SK-N-SH treated with all-trans-retinoic acid at 6 μM for 48 hours (cell line): ENCODE measurements at places on chromosomes 2 and 18.

DNA sequence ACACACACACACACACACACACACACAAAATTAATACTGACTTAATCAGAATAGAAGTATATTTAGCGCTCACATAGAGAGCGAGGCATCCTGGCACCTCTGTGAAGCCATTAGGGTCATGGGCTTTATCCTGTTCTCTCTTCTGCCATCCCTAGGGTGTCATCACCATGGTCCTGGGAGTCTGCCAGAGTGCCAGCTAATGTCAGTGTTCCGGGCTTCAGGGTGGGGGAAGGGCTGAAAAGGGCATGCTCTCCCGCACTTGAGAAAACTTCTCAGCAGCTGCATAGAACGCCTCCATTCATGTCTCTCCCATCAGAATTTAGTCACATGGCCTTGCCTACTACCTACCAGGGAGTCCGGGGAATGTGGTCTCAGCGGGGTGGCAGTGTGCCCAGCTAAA lies 19.7 kb upstream of the DYNC2LI1 start:
- no peak for ATAC-seq

- ATAC-seq, result no peak
Measured at GRCh38 chr18:21441670-21442069, 158.8 kb downstream of the ESCO1 start.

DNA sequence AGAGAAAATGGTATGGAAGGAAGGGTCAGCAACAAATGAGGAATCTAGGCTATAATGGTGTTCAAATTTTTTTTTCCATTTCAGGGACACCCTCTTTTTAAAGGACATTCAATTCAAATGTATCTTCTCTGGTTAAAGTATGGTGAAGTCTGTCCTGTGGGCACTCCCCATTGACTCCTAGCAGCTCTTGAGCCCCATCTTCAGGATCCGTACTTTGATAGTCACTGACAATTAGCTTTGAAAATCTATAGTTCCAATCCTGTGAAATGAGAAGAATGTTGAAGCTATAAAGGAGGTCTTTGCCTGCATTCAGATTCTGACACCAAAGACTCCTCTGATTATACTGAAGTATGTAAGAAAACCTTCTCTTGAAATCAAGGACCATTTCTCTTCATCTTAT lies 43.3 kb downstream of the KCNH7 start:
- ATAC-seq, result no peak

GRCh38 chr18:48667276-48668254 lies 128.7 kb downstream of the CTIF start:
- ATAC-seq, result peak; percentile 67

DNA sequence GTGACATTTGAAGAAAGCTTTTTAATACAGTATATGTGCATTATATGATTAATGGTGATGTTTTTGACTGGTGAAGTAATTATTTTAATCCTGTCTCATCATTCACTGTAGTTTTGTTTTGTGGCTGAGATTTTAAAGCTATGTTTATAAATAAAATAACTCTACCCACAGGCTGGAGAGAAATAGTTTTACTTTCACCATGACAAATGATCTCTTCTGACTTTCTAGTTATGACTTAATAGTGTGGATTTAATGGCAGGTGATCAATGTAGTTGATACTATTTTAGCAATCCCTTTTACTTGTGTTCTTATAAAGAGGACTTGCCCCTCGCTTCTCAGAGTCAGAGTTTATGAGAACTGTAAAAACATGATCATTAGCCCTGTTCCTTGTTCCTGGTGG lies 289.5 kb upstream of the SIX3 start:
- no peak for ATAC-seq

DNA sequence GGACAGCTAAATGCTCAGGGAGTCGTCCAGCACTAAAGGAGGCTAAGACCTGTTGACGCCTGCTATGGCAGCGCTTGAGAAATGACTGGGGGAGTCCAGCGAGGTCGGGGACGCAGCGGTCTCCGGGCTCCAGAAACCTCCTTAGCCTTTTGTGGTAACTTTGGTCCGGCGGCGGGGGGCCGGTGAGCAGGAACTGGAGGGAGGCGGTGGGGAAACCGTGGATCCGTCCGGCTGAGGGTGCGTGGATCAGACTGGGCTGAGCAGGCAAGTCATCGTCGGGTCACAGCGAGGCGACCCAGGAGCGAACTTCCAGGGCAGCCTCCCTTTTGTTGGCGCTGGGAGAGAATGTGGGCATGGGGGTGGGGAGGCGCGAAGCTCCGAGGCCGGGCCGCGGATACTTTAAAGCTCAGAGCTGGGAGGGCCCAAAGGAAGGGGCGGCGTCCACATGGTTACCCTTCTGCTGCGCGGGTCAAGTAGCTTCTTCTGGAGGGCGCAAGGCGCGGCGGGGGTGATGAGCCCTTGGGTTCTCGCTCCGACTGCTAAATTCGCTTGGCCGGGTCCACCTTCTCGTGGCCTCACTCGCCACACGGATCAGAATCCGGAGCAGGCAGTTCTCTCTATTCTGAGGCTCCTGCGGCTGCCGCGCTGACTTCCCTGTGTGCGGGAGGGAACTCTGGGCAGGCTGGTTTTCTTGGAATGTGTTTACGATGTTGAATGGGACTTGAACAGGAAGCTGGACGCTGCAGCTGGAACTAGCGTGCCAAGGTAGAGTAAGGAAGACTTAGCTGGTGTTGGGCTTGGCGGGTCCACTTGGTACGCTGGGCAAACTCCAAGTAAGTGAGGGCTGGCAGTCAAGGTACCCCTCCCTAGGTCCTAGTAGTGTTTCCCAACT lies 920 bp downstream of the GULP1 start:
- peak; percentile 79 for ATAC-seq

DNA sequence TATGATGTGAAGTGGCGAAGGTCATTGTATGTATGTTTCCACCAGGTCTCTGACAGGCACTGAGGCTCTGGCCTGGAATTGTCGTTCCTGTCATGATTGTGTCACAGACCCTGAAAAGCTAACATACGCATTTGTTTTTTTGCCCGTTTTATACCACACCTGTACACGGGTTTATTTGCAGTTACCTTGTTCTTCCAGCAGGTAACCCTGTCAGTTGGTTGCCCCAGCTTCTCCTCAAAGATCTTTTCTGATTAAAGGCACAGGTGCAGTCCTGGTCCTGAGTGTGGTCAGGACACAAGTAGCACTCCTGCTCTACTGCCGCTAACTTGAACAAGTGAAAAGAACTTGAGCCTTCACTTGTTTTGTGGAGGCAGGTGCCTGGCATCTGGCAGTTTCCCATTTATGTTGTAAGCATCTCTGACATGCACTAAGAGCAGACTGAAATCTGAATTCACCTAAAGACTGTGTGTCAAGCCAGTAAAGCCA lies 19.9 kb downstream of the CD8A start:
- ATAC-seq, result no peak

DNA sequence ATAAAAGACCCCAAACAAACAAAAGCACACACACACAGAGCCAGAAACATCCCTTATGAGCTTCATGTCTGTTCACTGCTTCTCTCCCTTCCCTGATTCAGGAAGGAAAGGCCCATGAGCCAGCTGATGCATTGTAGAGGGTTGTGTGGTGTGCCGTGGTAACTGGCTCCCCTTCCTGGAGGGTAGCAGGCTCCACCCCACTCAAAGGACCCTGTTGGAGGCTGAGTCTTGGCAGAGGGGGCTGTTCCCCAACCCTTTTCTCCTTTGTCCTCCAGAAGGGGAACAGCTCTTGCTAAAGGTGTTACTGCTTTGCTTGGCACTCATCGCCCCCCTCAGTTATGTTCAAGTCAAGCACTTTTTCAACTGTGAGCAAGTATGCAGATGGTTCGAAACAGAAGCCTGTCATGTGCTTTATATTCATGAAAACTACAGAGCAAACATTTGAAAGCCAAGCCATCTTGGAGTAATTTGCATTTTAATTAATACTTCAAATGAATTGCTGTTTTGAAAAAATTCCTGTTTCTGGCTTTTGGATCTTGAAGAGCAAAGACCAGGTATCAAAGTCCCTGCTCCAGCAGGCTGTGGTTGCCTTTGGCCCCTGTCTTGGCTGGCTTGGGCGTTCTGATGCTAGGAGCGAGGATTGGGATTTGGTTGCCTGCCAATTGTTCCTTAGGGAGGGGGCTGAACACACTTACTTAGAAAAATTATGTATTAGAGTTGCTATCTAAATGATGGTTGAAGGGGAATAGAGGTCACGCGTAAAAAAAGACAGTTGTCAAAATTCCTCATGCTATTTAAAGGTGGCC lies 267.8 kb downstream of the TSN start:
- ATAC-seq, result no peak

DNA sequence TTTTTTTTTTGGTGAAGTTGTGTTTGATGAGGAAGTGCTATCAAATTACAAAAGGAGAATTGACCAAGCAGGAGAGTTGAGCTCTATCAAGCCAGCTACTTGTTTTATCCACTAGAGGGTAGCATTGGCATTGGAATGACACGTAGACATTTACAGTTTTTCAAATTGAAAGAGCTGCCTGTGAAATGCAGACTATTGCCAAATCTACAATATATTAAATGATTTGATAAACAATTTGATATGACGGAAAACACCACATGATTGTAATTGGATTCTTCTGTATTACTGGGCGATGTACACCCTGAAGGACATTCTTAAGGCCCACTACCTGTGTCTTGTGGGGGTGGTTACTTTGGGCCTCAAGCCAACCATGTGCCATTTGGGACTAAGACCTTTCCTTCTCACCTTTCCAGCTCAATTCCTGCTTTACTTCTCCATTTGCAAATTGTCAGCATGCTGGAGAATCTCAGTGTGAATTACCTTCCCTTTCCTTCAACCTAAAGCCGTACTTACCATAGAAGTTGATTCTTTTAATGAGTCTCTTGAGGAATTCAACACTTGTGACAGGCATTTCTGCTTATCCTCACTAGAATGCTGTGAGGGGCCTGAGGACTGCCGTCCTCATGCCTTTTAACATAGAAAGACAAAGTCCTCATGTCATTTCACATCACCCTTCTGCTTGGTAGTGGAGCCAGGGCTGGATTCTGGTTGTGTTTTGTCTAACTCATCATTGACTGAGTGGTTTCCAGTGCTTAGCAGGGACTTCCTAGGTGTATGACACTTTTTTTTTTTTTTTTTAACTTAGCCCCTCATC lies 134.8 kb upstream of the THUMPD2 start:
- ATAC-seq, result peak; percentile 93

DNA sequence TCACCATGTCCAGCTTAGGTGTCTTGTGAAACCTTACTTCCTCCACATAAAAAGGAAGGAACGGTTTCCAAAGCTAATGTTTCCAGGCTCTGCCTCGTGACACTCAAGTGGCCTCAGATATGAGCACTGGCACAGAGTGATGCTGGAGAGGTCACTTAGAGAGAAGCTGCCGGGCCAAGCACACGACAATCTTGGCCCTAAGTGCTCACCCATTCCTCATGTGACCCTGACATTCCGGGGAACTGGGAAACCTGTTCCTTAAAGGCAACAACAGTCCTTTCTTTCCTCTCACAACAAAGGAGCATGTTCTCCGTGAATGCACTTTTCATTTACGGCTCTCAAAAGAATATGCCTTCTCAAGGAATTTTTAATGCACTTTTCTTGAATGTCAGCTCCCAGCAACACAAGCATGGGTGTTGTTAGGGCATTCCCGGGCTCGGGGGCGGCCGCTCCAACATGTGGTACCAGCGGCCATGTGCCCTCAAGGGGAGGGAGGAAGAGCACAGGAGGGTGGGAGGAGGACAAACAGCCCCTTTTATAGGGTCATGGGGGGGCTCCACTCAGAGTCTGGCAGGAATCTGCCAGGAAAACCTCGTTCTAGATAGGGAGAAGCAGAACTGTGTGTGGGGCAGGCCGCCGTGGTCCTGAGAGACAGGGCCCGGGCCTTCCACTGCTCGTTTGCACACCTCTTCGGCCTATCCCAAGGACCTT lies 118.6 kb downstream of the MBP start:
- ATAC-seq, result no peak
